ENCODE measurements at places on chromosomes 3 and 15. TPM values are rescaled to one million over a fixed set of nuclear protein-coding genes. Genes with fewer than 3 reads are reported as not detected.

- no peaks in the 10 kb centered on the region for H3K36me3 ChIP-seq
- no peaks in the 10 kb centered on the region for H3K4me1 ChIP-seq
- H3K27me3 ChIP-seq: no peaks in the 10 kb centered on the region
- no peak for DNase-seq
Observed at GRCh38 chr3:127787571-127788365, 34.5 kb downstream of the MGLL start.

- H3K27ac ChIP-seq: no peak overlapping the region
- no peaks in the 10 kb centered on the region for H3K4me1 ChIP-seq
- H3K36me3 ChIP-seq: no peaks in the 10 kb centered on the region
- H3K27me3 ChIP-seq: no peaks in the 10 kb centered on the region
Observed at GRCh38 chr3:140273542-140274195, 338.7 kb downstream of the CLSTN2 start.

GRCh38 chr15:90611157-90611556 lies 81.4 kb downstream of the CRTC3 start:
- no peak overlapping the region for H3K4me3 ChIP-seq
- peaks cover 55% of the 10 kb centered on the region for H3K36me3 ChIP-seq
- no peak overlapping the region for H3K27ac ChIP-seq

GRCh38 chr3:37892927-37893600 lies 31.4 kb downstream of the CTDSPL start:
- H3K27me3 ChIP-seq: no peaks in the 10 kb centered on the region
- DNase-seq: no peak
- no peak overlapping the region for H3K27ac ChIP-seq

- no peak for DNase-seq
- no peak overlapping the region for H3K4me3 ChIP-seq
- H3K4me1 ChIP-seq: no peaks in the 10 kb centered on the region
- H3K27ac ChIP-seq: no peak overlapping the region
- H3K27me3 ChIP-seq: no peaks in the 10 kb centered on the region
Observed at GRCh38 chr3:90040554-90040953, 933.1 kb downstream of the EPHA3 start.

- H3K4me3 ChIP-seq: no peak overlapping the region
- no peak for DNase-seq
- H3K27ac ChIP-seq: no peak overlapping the region
- no peaks in the 10 kb centered on the region for H3K36me3 ChIP-seq
- H3K4me1 ChIP-seq: no peaks in the 10 kb centered on the region
Observed at GRCh38 chr3:182330646-182331045, 462.7 kb upstream of the ATP11B start.

DNA sequence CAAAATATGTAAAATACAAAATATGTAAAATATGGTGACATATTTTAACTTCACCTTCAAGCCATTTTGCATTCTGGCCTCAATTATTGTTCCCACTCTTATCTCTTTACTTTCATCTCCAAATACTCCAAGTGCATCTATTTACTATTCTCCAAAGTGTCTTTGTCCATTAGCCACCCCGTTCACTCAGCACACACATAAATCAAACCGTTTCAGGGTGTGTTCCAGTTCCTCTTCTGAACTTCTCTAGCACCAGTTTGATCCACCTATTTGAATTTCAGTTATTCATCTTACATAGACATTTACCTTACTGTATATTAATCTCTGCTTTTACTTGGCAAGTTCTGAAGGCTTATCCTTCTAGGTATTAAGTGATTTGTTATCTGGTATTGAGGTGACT lies 45.1 kb downstream of the SGO1 start:
- no peaks in the 10 kb centered on the region for H3K27me3 ChIP-seq
- DNase-seq: no peak
- no peak overlapping the region for H3K27ac ChIP-seq
- no peak overlapping the region for H3K4me3 ChIP-seq

- no peaks in the 10 kb centered on the region for H3K36me3 ChIP-seq
- H3K27me3 ChIP-seq: no peaks in the 10 kb centered on the region
- peak overlapping the region; percentile 46 for H3K4me3 ChIP-seq
- peak; percentile 54 for DNase-seq
- H3K4me1 ChIP-seq: peaks cover 29% of the 10 kb centered on the region
Observed at GRCh38 chr3:184712248-184713039, 580 bp upstream of the MAGEF1 start.

DNA sequence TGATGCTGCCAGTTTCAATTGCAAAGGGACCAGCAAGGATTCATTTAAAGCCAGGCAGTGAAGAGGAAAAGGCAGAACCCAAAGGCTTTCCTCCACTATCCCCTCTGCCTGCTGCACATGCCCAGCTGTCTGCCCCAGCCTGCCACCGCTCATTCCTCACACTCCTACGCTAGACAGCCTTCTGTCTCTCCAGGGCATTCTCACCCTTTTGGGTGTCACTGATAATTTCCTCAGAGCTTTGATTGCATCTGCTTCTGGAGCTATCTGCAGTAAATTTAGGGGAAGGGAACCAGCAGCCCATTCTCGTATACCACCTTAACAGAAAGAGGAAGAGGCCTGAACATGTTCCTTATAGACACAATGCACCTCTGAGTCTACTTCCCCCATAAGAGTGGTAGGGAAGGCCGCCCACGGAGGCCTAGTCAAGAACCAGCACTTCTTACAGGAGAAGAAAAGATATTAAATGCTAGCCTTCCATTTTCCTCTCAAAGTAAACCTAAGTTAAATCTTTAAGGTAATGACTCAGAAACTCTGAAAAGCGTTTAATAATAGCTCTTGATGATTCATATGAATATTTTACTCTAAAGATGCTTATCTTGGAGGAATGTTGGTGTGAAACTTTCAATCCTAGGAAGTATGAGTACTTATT lies 20.9 kb downstream of the NUDT16 start:
- H3K27me3 ChIP-seq: peaks cover 4% of the 10 kb centered on the region
- no peak overlapping the region for H3K4me3 ChIP-seq
- no peaks in the 10 kb centered on the region for H3K4me1 ChIP-seq

- DNase-seq: no peak
- peak overlapping the region; percentile 93 for H3K27ac ChIP-seq
- H3K4me1 ChIP-seq: peaks cover 22% of the 10 kb centered on the region
- peaks cover 1% of the 10 kb centered on the region for H3K36me3 ChIP-seq
- H3K27me3 ChIP-seq: no peaks in the 10 kb centered on the region
Observed at GRCh38 chr3:179148616-179149405, 654 bp downstream of the PIK3CA start.

GRCh38 chr3:177646749-177647148 lies 449.5 kb upstream of the TBL1XR1 start:
- no peak overlapping the region for H3K4me3 ChIP-seq
- no peak overlapping the region for H3K27ac ChIP-seq
- no peak for DNase-seq
- no peaks in the 10 kb centered on the region for H3K27me3 ChIP-seq
- H3K36me3 ChIP-seq: no peaks in the 10 kb centered on the region
- peaks cover 21% of the 10 kb centered on the region for H3K4me1 ChIP-seq

DNA sequence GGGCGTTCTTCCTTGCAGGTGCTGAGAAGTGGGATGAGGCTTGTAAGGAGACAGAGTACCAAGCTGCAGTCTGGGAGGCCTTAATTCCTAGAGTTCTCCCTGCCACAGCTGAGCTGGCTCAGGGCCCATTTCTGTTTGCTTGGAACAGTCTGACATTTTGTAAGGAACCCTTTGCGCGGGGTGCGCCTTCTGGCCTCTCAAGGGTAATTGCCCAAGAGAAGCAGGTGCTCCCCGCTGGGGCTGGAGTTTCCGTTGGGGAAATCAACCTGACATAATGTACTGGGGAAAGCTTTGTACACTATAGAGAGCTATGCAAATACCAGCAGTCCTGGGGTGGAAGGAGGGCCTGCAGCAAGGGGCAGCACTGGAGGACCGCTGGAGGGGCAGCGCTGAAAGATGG lies 83.6 kb downstream of the HMG20A start:
- H3K4me1 ChIP-seq: peaks cover 26% of the 10 kb centered on the region
- no peak for DNase-seq
- H3K27ac ChIP-seq: no peak overlapping the region
- H3K36me3 ChIP-seq: no peaks in the 10 kb centered on the region
- H3K4me3 ChIP-seq: no peak overlapping the region
- H3K27me3 ChIP-seq: no peaks in the 10 kb centered on the region

DNA sequence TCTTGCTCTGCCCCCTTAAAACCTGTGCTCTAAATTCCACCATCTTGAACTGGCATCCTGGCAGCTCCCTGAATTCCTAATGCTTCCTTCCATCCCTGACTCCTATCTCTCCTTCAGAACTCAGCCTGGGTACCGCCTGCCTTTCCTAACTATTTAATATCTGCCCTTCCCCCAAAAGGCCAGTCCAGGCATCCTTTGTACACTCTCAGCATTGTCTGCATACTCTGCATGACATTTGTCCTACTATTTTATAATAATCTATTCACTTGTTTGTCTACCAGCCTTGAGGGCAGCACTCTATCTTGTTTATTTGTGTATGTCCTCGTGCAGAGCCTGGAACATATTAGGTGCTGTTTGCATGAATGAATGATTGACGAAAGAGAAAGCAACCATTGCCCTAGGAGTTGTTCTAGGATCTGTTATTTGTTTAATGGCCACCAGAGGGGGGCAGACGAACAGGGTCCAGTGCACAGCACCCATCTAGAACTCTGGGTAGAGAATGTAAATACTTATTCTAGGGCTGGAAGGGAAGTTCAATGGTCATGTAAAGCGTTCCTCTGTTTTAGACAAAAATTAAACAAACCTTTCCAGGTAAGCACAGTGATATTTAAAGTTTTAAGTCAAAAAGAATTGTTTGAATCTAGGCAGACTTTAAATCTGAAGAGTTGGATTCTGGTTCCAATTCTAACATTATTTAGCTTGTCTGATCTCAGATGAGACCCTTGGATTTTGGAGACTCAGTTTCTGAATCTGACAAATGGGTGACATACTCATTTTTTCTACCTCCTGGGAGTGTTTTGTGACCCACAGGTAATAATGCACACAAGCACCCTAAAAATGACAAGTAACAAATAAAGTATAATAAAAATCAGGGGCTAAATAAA lies 125.8 kb upstream of the GALNT15 start:
- no peaks in the 10 kb centered on the region for H3K4me1 ChIP-seq
- peak; percentile 56 for DNase-seq
- no peak overlapping the region for H3K27ac ChIP-seq
- no peak overlapping the region for H3K4me3 ChIP-seq

GRCh38 chr3:76429581-76430177 lies 610.2 kb upstream of the ROBO2 start:
- H3K4me1 ChIP-seq: no peaks in the 10 kb centered on the region
- no peak for DNase-seq
- H3K4me3 ChIP-seq: no peak overlapping the region
- H3K27me3 ChIP-seq: no peaks in the 10 kb centered on the region
- no peaks in the 10 kb centered on the region for H3K36me3 ChIP-seq

DNA sequence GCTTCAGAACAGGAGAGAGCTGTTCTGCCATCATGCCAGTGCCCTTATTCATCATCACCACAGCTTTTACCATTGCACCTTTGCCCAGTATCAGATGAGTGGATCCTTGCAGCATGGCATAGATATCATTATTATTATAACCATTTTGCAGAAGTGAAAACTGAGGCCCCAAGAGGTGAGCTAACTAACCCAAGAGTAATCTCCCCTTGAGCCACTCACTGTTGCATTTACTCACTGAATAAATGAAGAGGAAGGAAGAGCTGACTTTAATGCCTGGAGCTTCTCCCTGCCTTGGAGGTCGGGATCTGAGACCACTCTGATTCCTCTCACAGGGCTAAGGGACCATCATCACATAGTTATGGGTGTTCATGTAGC lies 32.0 kb downstream of the HRH1 start:
- H3K4me3 ChIP-seq: no peak overlapping the region
- H3K36me3 ChIP-seq: no peaks in the 10 kb centered on the region
- no peaks in the 10 kb centered on the region for H3K4me1 ChIP-seq
- no peak for DNase-seq

DNA sequence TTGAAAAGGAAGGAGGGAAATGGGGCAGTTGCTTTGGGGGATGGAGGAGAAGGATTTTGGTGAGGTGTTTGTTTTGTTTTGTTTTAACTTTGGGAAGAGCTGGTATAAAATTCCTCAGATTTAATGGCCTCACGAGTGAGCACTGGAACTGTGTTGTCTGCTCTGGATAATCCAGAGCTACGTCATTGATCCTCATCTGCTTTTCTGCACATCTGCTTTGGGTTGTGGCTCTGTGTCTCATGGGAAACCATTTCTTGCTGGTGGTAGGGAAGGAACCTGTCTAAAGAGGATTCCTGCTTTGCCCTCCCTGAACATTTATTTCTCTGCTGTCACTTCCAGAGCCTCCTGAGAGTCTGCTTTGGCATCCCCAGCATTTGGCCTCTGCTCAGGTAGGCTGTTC lies 3.1 kb downstream of the SNRK start:
- H3K4me1 ChIP-seq: peaks cover 62% of the 10 kb centered on the region
- H3K27ac ChIP-seq: peak overlapping the region; percentile 83
- no peaks in the 10 kb centered on the region for H3K36me3 ChIP-seq
- no peak overlapping the region for H3K4me3 ChIP-seq
- DNase-seq: no peak

DNA sequence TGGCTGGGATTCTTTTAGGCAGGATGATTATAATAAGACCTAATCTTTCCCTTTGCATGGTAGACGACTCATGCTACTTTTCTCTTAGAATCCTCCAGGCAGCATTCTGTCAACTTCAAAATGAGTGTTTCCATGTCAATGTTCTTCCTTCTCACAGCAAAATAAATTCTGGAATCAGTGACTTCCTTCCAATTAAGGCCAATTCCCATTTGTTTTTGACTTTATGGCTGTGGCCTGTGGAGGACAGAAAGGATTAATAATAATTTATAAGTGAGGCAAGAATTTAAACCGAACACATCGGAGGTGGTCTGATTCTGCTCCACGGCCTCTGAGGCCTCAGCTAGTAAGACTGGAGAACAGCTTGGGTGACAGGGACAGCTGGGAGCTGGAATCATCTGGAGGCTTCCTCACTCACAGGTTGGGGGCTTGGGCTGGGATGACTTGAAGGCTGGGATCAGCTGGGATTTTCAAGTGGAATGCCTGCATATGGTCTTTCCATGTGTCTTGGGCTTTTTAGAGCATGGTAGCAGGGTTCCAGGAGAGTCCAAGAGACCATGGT lies 241.8 kb upstream of the MCTP2 start:
- no peak for DNase-seq
- H3K4me3 ChIP-seq: no peak overlapping the region
- H3K36me3 ChIP-seq: no peaks in the 10 kb centered on the region
- no peaks in the 10 kb centered on the region for H3K27me3 ChIP-seq
- H3K4me1 ChIP-seq: no peaks in the 10 kb centered on the region
- no peak overlapping the region for H3K27ac ChIP-seq

GRCh38 chr15:71780115-71780976 lies 30.0 kb upstream of the NR2E3 start:
- peak; percentile 59 for DNase-seq
- H3K27ac ChIP-seq: no peak overlapping the region
- no peaks in the 10 kb centered on the region for H3K27me3 ChIP-seq
- H3K4me3 ChIP-seq: no peak overlapping the region

The ZBED2 gene
- total RNA-seq: 6.0 TPM

The PAQR9 gene
- not detected for total RNA-seq

The TRIM71 gene
- not detected for total RNA-seq

The GNAT1 gene
- total RNA-seq: not detected

The GOLGA8N gene
- 9.6 TPM for total RNA-seq

The SEMA6D gene
- not detected for total RNA-seq

The GRK7 gene
- not detected for total RNA-seq

The HHATL gene
- not detected for total RNA-seq

The RBPMS2 gene
- total RNA-seq: 0.32 TPM

The SLC22A14 gene
- not detected for total RNA-seq

The SNUPN gene
- 23.5 TPM for total RNA-seq

The TTLL13 gene
- 0.22 TPM for total RNA-seq

The CDCP1 gene
- total RNA-seq: not detected

The LRRC34 gene
- total RNA-seq: 11.8 TPM

The PRICKLE2 gene
- total RNA-seq: 1.4 TPM

The SLC2A2 gene
- total RNA-seq: not detected

The GMNC gene
- not detected for total RNA-seq

The KBTBD13 gene
- total RNA-seq: not detected

All from B cell (primary cell).